ENCODE measurements at places on chromosomes 3 and 15.

DNA sequence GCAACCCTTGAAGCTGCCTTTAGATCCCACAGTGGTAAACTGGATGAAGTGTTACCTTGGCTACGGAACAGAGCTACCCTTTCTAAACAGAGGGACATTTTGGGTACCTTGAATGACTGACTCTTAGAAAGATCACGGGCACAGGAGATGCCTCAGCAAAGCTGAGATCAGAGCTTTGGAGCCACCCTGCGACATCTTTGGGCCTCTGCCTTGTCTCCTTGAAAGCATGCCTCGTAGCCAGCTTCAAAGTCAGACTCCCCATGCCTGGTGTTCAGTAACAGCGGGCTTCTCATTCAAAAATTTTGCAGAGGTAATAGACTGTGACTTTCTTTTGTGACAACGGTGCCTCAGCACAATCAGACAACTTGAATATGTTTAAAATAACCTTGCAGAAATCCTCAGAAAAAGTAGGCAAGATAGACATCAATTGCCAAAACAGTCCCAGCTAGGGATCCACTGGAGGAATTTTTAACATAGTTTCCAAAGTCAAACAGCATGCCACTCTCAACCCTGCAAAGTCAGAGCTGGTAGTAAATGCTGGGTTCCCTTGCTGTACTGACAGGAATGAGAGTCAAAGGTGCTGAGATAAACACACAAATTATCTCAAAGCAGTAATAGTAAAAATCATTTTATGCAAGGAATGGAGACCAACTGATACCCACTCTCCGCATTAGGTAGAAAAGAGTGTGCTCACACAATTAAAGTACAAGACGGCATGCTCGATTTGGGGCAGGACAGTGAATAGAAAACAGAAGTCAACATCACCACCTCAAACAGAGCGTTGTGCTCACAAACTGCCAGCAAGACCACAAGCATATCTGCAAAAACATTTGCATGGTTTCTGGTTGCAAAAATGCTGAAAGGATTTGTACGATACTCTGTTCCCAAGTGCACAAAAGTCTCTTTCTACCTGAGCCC, 82.1 kb downstream of the MYO1E start:
- no peak for DNase-seq

GRCh38 chr3:14152233-14152962, 26.0 kb downstream of the XPC start:
- no peak for DNase-seq

GRCh38 chr3:129182390-129183185, 1.1 kb downstream of the CNBP start:
- DNase-seq = no peak

DNA sequence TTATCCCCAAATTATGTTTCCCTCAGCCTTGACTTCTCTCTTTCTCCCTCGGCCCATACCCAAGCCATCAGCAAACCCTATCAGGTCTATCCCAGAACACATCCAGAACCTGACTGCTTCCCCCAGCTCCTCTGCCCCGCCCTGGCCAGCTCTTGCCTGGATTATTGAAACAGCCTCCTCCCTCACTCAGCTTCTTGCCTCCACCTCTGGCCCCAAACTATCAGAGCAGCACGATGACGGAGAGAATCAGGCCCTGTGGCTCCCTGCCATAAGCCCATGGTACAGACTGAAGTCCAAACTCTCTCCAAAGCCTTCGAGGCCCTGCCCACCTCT, 105.3 kb upstream of the LINGO1 start:
- DNase-seq = no peak

All from D721Med (cell line).